ENCODE measurements at places on chromosomes 12 and 14.

GRCh38 chr12:53425515-53426150, 2.0 kb downstream of the AMHR2 start:
- no peak overlapping the region for H3K4me3 ChIP-seq
- H3K27ac ChIP-seq: no peak overlapping the region
- H3K36me3 ChIP-seq: no peaks in the 10 kb centered on the region
- no peak for DNase-seq
- peaks cover 3% of the 10 kb centered on the region for H3K4me1 ChIP-seq

DNA sequence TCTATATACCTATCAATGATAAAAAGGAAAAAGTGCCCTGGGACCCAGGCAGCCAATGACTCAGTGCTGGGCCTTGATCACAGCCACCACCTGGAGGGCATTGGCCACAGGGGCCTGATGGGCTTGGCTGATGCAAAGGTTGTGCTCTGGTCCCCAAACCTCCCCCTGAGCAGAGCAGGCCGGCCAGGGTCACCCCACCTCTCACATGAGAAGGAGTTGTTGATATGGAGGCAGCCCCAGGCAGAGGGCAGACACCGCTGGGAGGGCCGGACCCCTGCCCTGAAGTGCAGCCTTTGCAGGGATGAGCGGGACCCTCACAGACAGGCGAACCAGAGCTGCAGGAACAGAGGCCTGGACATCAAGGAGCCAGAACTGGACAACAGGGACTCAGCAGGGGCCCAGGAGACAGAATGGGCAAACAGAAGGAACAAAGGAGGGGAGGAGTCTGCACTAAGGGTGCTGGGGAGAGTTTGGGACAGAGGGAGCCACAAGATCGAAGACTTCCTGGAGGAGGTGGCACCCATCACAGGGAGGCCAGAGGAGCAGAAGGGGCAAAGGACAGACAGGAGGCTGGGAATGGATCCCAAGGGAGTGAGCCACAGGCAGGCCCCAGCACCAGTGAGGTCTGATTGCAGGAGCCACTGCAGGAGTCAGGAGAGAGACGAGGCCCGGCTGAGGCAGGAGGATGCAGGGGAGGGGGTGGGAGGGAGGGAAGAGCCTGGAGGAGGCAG, 105.0 kb downstream of the TNFAIP2 start:
- H3K36me3 ChIP-seq: no peaks in the 10 kb centered on the region
- H3K27me3 ChIP-seq: no peaks in the 10 kb centered on the region
- H3K4me1 ChIP-seq: peaks cover 4% of the 10 kb centered on the region
- DNase-seq: no peak

DNA sequence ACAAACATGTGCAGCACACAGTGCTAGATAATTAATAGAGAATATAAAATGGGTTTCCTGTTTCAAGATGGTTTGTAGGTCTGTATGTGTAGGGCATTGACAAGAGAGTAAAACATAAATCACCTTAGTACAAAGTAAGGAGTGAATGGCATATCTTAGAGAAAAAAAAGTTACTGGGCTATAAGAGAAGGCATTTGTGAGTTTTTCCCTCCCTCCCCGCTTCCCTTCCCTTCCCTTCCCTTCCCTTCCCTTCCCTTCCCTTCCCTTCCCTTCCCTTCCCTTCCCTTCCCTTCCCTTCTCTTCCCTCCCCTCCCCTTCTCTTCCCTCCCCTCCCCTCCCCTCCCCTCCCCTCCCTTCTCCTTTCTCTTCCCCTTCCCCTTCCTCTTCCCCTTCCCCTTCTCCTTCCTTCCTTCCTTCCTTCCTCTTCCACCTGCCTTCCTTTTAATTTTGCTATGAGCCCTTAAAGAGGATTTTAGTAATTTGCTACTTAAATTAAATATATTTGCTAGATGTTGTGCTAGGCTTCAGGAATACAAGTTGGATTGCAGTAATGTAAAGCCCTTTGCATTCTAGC, 57.1 kb downstream of the LRRK2 start:
- no peak for DNase-seq
- H3K27me3 ChIP-seq: no peaks in the 10 kb centered on the region

DNA sequence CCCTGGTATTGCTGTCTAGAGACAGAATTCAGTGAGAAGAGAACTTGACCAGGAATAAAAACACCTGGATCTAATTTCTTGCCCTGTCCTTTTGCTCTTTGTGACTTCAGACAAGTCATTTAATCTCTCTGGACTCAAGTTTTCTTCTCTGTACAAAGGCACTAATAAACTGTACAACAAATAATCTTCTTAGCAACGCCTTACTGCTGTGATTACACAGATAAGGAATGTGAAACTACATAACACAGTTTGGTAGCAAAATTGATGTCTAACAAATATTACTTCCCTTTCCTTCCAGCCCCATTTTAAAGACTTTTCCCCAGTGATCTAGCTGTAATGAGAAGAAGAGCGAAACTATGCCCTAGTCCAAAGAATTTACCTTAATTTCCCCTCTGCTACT, 69.3 kb downstream of the BCAT1 start:
- no peak overlapping the region for H3K4me3 ChIP-seq
- no peak for DNase-seq
- H3K27me3 ChIP-seq: no peaks in the 10 kb centered on the region
- no peaks in the 10 kb centered on the region for H3K4me1 ChIP-seq

- H3K27ac ChIP-seq: peak overlapping the region; percentile 4
- H3K27me3 ChIP-seq: no peaks in the 10 kb centered on the region
- DNase-seq: peak; percentile 90
- no peaks in the 10 kb centered on the region for H3K36me3 ChIP-seq
Observed at GRCh38 chr14:64196814-64197411, 97.3 kb downstream of the ESR2 start.

DNA sequence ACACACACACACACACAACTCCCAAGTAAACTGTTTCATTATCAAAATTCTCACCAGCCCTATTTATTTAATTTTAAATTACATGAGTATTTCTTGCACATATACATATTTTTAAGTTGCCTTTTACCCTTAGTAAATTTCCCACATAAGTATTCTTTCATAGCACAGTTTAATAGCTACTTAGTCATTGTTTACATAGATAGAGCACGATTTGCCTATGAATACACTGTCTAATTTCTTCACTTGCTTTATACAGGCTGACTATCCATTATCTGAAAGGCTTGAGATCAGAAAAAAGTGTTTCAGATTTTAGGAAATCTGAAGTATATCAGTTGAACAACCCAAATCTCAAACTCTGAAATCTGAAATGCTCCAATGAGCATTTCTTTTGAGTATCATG, 30.9 kb downstream of the NIN start:
- no peaks in the 10 kb centered on the region for H3K27me3 ChIP-seq
- H3K4me3 ChIP-seq: no peak overlapping the region
- no peak overlapping the region for H3K27ac ChIP-seq
- no peaks in the 10 kb centered on the region for H3K36me3 ChIP-seq

DNA sequence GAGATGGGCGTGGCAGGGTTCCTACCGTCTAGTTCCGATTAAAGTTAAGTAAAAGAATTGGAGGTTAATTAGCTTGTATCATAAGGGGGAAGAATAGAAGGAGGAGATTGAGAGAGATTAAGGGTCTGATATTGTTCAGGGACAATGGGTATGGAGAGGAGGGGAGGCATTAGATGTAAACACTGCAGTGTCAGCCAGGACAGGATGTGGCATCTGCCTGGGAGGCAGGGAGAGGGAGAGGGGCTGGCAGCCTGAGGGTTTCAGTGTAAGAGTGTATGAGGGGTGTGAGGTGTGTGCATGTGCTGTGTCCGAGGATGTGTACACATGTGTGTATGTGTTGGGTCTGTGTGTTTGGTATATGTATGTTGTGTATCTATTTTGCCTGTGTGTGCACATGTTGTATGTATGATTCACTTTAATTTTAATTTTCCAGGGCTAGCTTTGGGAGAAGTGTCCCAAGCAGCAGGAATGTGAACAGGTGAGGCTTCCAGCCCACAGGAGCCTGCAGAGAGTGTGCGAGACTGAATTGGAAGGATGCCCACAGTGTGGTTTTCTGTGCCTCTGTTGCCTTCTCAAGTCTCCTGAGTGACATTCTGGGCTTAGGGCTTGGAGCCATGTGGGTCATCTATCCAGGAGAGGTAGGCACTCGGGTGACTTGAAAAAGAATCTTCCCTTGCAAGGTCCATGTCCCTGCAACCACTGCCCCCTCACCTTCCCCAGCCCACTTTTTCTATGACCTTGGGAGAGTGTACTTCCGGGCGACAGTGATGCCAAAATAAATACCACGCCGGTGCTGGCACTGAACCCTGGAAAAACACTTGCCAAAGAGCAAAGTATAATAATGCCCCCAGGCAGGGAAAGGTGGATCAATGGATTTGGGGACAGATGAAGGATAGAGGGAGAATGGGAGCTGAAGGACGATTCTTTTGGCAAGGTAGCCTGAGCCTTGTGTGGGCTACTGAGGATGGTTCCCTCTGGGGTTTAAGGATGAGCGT, 36.8 kb upstream of the DCD start:
- no peak overlapping the region for H3K4me3 ChIP-seq
- DNase-seq: no peak
- no peaks in the 10 kb centered on the region for H3K36me3 ChIP-seq
- peaks cover 11% of the 10 kb centered on the region for H3K27me3 ChIP-seq
- no peak overlapping the region for H3K27ac ChIP-seq
- no peaks in the 10 kb centered on the region for H3K4me1 ChIP-seq

GRCh38 chr14:87522575-87522974, 470.4 kb downstream of the GALC start:
- no peaks in the 10 kb centered on the region for H3K4me1 ChIP-seq
- no peaks in the 10 kb centered on the region for H3K27me3 ChIP-seq
- no peak overlapping the region for H3K4me3 ChIP-seq
- no peak overlapping the region for H3K27ac ChIP-seq

DNA sequence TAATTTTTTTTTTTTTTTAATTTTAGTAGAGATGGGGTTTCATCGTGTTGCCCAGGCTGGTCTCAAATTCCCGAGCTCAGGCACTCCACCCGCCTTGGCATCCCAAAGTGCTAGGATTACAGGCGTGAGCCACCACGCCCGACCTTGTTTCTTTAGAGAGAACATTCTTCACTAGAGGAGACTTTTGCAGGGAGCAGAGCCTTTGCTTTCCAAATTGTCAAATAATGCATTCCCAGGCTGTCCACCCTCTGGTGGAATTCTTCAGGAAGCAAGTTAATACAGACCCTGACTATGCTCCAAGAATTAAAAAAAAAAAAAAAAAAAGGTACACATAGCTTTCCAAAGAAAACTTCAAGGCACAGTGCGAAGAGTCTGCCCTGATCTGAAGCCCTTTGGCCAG, 6.8 kb downstream of the ALDH1L2 start:
- H3K27ac ChIP-seq: no peak overlapping the region
- no peak for DNase-seq
- H3K36me3 ChIP-seq: no peaks in the 10 kb centered on the region
- H3K4me1 ChIP-seq: no peaks in the 10 kb centered on the region
- H3K4me3 ChIP-seq: no peak overlapping the region
- no peaks in the 10 kb centered on the region for H3K27me3 ChIP-seq

- no peaks in the 10 kb centered on the region for H3K36me3 ChIP-seq
- H3K27ac ChIP-seq: no peak overlapping the region
- H3K4me3 ChIP-seq: no peak overlapping the region
- peaks cover 53% of the 10 kb centered on the region for H3K27me3 ChIP-seq
Observed at GRCh38 chr12:53703756-53704155, 23.5 kb downstream of the CALCOCO1 start.

GRCh38 chr12:104951759-104952509, 6.2 kb downstream of the SLC41A2 start:
- no peak overlapping the region for H3K4me3 ChIP-seq
- DNase-seq: no peak
- no peaks in the 10 kb centered on the region for H3K36me3 ChIP-seq
- no peaks in the 10 kb centered on the region for H3K27me3 ChIP-seq

GRCh38 chr12:24565300-24565699, 383.6 kb downstream of the BCAT1 start:
- H3K4me1 ChIP-seq: peaks cover 10% of the 10 kb centered on the region
- H3K36me3 ChIP-seq: no peaks in the 10 kb centered on the region
- H3K27me3 ChIP-seq: peaks cover 13% of the 10 kb centered on the region
- DNase-seq: no peak
- H3K27ac ChIP-seq: no peak overlapping the region

- DNase-seq: no peak
- no peak overlapping the region for H3K27ac ChIP-seq
- H3K36me3 ChIP-seq: no peaks in the 10 kb centered on the region
- no peak overlapping the region for H3K4me3 ChIP-seq
- no peaks in the 10 kb centered on the region for H3K27me3 ChIP-seq
Observed at GRCh38 chr12:119744900-119745606, 77.1 kb downstream of the PRKAB1 start.

GRCh38 chr12:31899109-31899508, 60.1 kb upstream of the RESF1 start:
- peaks cover 29% of the 10 kb centered on the region for H3K4me1 ChIP-seq
- no peaks in the 10 kb centered on the region for H3K36me3 ChIP-seq
- no peak overlapping the region for H3K27ac ChIP-seq

GRCh38 chr14:82060219-82060618, 526.6 kb upstream of the SEL1L start:
- H3K4me1 ChIP-seq: no peaks in the 10 kb centered on the region
- H3K4me3 ChIP-seq: no peak overlapping the region
- H3K36me3 ChIP-seq: no peaks in the 10 kb centered on the region
- DNase-seq: no peak

DNA sequence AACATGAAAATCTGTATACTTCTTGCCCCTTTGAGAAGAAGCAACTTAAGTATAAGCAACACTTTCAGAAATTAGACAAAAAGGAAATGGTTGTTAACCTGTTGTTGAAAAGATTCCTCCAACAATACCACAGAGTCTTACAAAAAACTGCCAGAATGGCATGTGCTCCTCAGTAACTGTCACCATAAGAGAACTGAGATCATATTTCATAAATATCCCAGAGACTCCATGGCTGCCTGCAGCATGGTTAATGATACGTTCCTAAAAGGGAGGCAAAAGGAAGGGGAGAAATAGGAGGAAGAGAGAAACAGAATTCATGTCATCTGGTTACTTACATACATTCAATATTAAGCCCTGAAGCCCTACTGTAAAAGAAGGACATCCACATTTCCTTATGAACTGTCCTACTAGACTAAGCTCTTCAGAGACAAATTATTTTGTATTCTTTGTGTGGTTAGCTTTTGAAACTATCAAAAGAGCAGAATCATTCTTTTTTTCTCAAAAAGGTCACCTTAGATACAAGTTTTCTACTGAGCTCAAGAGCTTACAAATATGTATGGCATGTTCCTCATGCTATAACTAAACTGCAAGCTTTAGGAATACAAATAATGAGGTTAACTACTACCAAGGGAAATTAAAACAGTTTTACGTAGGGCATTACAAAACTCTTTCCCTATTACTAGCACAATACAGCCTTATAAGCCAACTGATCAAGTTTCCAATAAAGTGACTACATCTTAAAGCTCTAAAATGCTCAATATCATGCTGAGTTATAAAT, 37.8 kb downstream of the ERGIC2 start:
- H3K36me3 ChIP-seq: peaks cover 64% of the 10 kb centered on the region
- no peak for DNase-seq
- no peaks in the 10 kb centered on the region for H3K4me1 ChIP-seq
- H3K4me3 ChIP-seq: no peak overlapping the region
- no peak overlapping the region for H3K27ac ChIP-seq

GRCh38 chr14:86221755-86222154, 691.8 kb downstream of the FLRT2 start:
- no peaks in the 10 kb centered on the region for H3K4me1 ChIP-seq
- H3K27ac ChIP-seq: no peak overlapping the region
- H3K36me3 ChIP-seq: no peaks in the 10 kb centered on the region
- no peak for DNase-seq
- no peak overlapping the region for H3K4me3 ChIP-seq
- no peaks in the 10 kb centered on the region for H3K27me3 ChIP-seq

- H3K4me3 ChIP-seq: no peak overlapping the region
- no peak for DNase-seq
- no peaks in the 10 kb centered on the region for H3K36me3 ChIP-seq
- H3K27ac ChIP-seq: no peak overlapping the region
- H3K27me3 ChIP-seq: no peaks in the 10 kb centered on the region
Observed at GRCh38 chr12:89309815-89310214, 42.5 kb downstream of the DUSP6 start.

- peak overlapping the region; percentile 24 for H3K27ac ChIP-seq
- no peak overlapping the region for H3K4me3 ChIP-seq
- no peaks in the 10 kb centered on the region for H3K36me3 ChIP-seq
- no peaks in the 10 kb centered on the region for H3K27me3 ChIP-seq
Observed at GRCh38 chr14:52919971-52920370, 30.9 kb downstream of the FERMT2 start.
